ENCODE measurements at places on chromosomes 7 and 10.

- DNase-seq = no peak
Observed at GRCh38 chr7:75756991-75757676, 14.9 kb downstream of the CCL26 start.

- DNase-seq = peak; percentile 33
Observed at GRCh38 chr7:92685136-92686042, 95.2 kb upstream of the FAM133B start.

GRCh38 chr10:90751107-90751997 lies 106.5 kb downstream of the HTR7 start:
- DNase-seq = no peak

DNA sequence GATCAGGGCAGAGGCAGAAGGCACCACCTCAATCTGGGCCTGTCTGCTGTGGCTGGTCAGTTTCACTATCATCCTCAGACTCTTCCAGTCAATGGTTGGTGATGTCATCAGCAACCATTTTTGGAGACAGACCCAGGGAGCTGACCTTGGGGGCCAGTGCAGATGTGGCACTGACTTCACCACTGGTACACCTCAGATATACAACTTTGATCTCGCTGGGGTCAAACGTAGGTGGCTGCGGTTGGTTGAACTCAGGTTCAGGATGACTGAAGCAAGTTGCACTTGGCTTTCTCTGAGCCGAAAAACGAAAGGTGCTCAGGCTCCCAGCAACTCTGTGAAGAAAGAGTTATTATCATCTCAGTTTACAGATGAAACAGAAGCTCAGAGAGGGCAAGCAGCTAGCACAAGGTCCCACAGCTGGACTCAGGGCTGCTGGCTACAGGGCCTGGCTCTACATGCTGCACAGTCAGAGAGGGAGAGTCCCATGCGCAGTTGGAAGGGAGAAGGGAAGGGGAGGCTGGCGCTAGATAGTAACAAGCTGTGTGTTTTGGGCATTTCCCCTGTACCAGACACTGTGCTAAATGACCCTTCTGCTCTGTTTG lies 27.2 kb downstream of the ANKRD16 start:
- DNase-seq = no peak

- no peak for DNase-seq
Observed at GRCh38 chr10:44422570-44423101, 37.7 kb upstream of the CXCL12 start.

DNA sequence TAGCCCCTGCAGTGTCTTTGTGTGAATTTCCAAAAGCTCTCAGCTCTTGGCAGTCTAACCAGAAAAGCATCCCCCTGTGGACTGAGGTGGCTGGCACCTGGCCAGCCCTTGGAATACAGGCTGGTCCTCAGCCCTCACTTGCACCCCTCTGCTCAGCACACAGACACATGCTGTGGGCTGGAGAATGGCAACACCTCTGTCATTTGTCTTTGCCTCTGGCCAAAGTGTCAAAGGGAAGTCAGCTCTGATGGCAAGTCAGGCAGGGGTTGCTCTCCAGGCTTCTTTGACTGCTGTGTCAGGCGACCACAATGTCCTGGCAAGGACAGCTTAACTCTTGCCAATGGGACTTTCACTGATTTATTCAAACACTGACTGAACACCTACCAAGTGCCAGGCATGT lies 724.8 kb downstream of the INHBA start:
- no peak for DNase-seq

DNA sequence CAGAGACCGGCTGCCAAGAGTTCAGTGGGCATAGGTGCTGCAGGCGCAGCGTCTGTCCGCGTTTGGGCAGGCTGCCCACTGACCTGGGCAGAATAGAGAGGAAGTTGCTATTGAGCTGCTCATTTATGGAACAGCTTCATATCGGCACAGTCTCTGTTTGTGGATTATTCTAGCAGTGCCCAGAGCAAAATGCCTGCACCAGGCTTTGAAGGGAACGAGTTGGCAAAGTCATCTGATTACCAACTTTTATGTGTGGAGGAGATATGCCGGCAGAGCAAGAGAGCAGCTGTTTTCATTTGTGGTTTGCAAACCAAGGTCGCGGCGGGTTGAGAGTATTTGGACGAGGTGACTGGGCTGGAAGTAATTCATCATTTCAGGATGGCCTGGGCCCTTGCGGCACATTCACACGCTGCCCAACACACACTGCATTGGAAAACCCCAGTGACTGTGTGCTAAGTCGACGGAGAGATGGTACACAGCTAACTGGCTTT lies 228.5 kb downstream of the TCERG1L start:
- no peak for DNase-seq

- DNase-seq = no peak
Observed at GRCh38 chr10:118948786-118949185, 80.7 kb upstream of the NANOS1 start.

DNA sequence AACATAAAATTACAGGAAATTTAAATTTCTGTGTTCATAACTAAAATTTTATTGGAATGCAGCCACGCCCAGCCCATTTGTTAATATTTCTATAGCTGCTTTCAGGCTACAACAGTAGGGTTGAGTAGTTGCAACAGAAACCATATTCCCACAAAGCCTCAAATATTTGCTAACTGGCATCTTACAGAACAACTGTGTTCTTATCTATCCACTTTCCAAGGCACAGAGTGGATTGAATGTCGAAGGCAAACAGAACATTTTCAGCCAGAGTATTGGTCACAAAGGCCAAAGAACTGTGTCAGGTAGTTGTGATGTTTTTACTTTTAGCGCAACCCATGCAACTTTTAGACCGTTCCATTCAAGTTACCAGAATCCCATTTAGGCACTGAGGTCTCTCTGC lies 51.1 kb upstream of the OPN4 start:
- DNase-seq = no peak

DNA sequence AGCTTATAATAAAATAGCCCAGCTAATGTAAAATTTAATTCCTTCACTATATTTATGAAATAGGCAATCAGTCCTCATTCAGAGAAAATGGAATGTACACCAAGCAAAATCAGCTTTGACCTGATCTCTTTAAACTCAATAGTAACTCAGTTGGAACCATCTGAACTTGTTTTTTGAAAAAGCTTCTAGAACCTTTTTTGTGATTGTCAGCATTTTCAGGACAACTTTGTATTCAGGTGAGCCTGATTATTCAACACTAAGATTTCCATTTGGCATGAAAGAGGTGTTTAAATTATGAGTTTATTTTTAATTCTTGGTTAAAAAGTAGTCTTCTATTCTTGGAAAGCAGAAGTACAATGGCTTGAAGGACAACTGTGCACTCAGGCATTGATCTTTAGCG lies 89.5 kb downstream of the FRMD4A start:
- no peak for DNase-seq

DNA sequence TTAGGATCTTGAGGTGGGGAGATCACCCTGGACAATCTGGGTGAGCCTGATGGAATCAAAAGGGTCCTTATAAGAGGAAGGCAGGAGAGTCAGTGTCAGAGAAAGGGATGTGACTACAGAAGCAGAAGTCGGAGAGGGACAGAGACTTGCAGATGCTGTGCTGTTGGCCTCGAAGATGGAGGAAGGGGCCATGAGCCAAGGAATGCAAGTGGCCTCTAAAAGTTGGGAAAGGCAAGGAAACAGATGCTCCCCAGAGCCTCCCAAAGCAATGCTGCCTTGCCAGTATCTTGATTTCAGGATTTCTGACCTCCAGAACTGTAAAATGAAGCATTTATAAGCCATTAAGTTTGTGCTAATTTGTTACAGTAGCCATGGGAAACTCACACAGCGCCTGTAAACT lies 165.2 kb downstream of the FANK1 start:
- DNase-seq = no peak

GRCh38 chr10:84538036-84538435 lies 209.6 kb downstream of the CCSER2 start:
- no peak for DNase-seq

- DNase-seq = no peak
Observed at GRCh38 chr10:70283445-70284399, at the start of gene NPFFR1. Gene NPFFR1 (minus strand): TSS chr10:70284004. CDS start chr10:70283676, 328 bp downstream.

DNA sequence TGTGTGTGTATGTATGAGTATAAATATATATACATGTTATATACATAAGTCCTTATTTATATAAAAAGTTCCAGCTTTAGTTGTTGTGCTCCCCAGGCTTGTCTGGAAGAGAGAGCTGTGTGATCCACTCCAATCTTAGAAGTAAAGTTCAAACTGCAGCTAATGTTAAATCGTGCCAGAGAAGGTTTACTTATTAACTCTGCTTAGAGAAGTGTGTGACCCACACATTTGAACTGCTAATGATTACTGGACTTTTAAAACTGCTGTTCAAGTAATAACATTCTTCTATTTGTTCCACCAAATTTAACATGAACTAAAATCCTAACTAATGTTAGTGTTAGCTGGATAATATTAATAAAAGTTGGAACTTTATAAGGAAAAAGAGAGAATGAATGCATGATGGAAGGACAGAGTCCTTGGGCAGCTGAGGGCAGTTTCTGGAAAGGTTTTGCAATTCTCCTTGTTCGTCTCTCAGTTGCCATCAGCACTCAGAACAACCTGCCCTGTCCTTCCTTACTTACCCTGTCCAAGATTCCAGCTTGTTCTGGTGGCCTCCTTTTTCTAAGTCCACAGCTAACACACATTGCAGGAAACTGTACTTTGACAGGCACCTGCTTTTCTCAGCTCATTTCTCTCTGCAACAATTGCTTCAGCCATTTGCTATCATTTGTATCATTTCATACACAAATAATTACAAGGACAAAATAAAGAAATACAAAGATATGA lies 162.6 kb downstream of the FAM107B start:
- DNase-seq = no peak

DNA sequence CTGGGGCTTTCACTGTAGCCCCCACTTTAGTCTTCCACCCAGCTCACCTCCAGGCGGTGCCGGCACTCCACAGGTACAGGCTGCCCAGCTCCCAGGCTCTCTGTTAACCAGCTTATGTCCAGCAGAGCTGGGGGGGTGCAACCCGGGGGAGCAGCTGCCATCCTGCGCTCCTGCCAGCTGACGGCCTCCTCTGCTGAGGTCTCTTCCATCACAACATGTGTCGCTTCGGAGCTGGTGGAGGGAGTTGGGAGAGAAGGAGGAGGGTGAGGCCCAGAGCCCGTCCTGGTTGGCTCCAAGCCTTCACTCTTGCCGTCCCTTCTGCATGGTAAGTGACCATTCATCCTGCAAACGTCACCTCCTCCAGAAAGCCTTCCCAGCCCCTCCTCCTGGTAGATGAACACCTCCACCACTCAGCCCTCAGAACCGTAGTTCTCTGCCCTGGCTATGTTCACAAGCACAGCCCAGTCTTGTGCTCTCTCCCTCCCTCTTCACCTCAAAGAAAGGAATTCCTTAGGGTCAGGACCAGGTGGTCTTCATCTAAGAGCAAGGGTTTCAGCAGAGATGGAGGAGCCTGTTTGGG lies 1.6 kb downstream of the POLM start:
- no peak for DNase-seq

GRCh38 chr7:106376026-106376799 lies 91.4 kb upstream of the NAMPT start:
- DNase-seq = no peak

GRCh38 chr7:114919587-114919986 lies 2.3 kb upstream of the MDFIC start:
- DNase-seq = no peak

DNA sequence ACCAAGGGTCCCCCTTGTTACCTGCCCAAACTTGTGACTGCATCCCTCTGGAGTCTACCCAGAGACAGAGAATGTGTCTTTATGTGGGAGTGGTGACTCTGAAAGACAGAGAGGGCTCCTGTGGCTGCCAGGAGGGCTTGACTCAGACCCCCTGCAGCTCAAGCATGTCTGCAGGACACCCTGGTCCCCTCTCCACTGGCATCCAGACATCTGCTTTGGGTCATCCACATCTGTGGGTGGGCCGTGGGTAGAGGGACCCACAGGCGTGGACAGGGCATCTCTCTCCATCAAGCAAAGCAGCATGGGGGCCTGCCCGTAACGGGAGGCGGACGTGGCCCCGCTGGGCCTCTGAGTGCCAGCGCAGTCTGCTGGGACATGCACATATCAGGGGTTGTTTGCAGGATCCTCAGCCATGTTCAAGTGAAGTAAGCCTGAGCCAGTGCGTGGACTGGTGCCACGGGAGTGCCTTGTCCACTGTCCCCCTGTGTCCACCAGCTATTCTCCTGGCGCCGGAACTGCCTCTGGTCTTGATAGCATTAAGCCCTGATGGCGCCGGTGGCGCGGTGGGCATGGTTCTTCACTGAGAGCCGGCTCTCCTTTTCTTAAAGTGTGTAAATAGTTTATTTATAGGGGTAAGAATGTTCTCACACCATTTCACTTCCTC lies 19.4 kb upstream of the SH2D4B start:
- DNase-seq = no peak

DNA sequence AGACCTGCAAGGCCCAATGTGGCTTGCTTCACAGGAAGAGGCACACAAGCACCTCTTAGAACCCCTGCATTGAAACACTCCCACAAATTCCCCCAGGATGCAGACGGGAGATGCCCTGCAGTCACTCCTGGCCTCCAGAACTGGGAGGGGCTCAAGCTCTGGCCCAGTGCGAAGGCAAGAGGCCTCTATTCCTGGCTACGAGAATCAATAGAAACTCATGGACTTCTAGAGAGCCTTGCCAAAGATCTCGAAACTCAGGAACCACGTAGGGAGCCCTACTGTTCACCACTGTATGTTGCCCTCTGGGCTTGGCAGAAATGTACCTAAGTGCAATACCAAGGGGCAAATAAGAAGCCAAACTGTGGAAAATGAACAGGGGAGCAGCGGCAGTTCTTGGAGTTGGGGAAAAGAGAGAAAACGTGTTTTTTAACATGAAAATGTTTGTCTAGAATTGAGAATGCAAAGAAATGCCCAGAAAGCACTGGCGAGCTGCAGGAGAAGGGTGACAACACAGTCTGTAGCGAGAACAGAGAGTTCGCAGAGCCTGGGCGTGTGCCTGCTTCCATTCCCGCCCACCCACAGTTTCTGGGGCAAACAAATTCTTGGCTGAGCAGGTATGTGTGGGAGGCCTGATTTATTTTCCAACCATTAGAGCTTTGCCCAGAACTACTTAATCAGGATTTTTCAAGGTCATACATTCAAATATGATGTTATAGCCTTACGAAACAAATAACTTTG lies 260.5 kb upstream of the KLF14 start:
- DNase-seq = no peak

DNA sequence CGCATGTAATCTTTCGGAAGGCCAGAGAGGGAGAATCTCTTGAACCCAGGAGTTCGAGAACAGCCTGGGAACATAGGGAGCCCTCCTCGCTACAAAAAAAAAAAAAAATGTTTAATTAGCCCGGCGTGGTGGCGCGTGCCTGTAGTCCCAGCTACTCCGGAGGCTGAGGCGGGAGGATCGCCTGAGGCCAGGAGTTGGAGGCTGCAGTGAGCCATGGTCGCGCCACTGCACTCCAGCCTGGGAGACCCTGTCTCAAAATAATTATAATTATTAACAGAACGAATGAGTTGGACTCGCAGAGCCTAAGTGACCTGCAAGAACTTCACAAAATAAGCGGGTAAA lies 794 bp downstream of the PCGF6 start:
- DNase-seq = no peak

Measured in stimulated activated CD8-positive, alpha-beta memory T cell treated with anti-CD3 and anti-CD28 coated beads, Interleukin-4, amount 100 ng/mL, for 4 hours (primary cell).